Stimulated activated CD4-positive, alpha-beta T cell treated with anti-CD3 and anti-CD28 coated beads, Interleukin-15, amount 100 ng/mL, for 1 hour (primary cell): ENCODE measurements at places on chromosomes 13 and 19.

- no peak for DNase-seq
Measured at GRCh38 chr19:38674388-38675171, 27.1 kb downstream of the ACTN4 start.

- no peak for DNase-seq
Measured at GRCh38 chr19:43457809-43458208, 7.6 kb downstream of the LYPD3 start.

GRCh38 chr19:45442778-45443461 is 19.2 kb upstream of the ERCC1 start:
- no peak for DNase-seq

DNA sequence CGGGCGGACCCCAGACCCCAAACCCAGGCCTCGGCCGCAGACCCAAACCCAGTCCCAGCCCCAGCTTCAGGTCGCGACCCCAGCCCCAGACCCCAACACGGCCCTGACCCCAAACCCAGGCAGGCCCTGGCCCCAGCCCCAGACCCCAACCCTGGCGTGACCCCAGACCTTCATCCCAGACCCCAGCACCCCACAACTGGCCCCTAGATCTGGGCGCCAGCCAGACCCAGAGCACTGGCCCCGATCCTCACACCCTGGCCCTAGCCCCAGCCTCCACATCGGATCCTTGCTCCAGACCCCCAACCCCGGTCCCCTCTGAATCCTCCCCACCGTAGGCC is 7.5 kb downstream of the MBD3 start:
- no peak for DNase-seq
